ENCODE measurements at places on chromosomes 4 and X. TPM values are rescaled to one million over a fixed set of nuclear protein-coding genes. Genes with fewer than 3 reads are reported as not detected.

H2BW2 gene
- not detected for total RNA-seq

PABPC5 gene
- total RNA-seq = 0.36 TPM

DNA sequence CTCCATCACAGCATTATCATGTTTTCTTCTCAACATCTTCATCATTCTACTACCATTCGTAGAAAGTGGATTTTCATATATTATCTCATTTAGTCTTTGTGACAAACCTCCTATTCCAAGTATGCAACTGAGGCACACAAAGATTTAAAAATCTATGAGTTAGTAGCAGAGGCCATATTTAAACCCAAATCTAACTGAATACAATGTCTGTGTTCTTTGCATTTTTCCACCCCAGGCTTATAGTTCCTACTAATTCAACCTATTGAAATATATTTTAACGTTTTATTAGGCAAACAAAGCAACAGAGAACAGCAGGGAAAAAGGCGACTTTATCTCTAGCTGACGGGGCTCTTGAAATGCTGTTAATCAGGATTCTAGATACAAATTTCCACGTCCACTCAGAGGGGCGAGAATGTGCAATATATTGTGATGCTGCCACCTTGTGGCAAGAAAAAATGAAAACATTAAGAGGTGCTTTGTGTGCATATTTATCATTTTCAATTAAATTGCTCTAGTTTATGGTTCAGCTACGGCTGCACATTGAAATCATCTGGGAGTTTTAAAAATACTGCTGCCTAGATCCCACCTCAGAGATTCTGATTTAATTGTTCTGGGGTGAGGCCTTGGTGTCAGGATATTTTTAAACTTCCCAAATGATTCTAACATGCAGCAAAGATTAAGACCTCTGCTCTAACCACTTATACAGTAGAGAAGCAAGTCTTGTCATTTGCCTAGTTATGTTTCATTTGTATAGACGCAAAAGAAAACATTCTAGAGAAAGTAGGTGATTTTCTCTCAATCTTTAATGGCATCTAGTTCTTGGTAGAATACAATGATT, 315.9 kb downstream of the MAPK10 start:
- no peak overlapping the region for H3K27ac ChIP-seq
- H3K4me1 ChIP-seq = no peaks in the 10 kb centered on the region
- H3K4me3 ChIP-seq = no peak overlapping the region
- H3K27me3 ChIP-seq = no peaks in the 10 kb centered on the region

SFRP2 gene
- total RNA-seq = 2.6 TPM

DNA sequence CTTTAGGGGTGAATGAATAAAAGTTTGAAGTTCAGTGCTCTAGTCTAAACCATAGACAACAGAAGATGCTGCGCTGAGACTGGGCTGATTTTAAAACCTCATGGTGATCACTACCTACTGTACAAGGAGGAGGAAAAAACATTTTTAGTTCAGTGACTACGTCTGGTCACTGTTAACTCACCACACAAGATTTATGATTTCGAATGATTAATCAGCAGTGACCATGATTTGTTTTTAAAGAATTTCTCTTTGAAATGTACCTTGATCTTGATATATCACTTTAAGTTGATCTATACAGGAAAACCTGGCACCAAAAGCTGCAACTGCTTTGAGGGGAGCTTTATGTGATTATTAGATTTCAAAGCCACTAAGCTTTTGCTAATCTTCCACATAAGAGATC, 286.3 kb downstream of the PDGFC start:
- H3K4me3 ChIP-seq = no peak overlapping the region
- H3K4me1 ChIP-seq = peaks cover 8% of the 10 kb centered on the region

SLITRK4 gene
- 12.9 TPM for total RNA-seq

RPL34 gene
- 715 TPM for total RNA-seq

- no peaks in the 10 kb centered on the region for H3K36me3 ChIP-seq
- H3K4me3 ChIP-seq = no peak overlapping the region
- H3K4me1 ChIP-seq = no peaks in the 10 kb centered on the region
- H3K27me3 ChIP-seq = no peaks in the 10 kb centered on the region
- H3K27ac ChIP-seq = no peak overlapping the region
- DNase-seq = no peak
Measured at GRCh38 chrX:134194915-134195314, 42.1 kb upstream of the CCDC160 start.

GRCh38 chr4:155908187-155909139, 5.0 kb downstream of the TDO2 start:
- no peaks in the 10 kb centered on the region for H3K4me1 ChIP-seq
- H3K27me3 ChIP-seq = no peaks in the 10 kb centered on the region
- H3K4me3 ChIP-seq = no peak overlapping the region

ABCG2 gene
- total RNA-seq = 1.8 TPM

TBX22 gene
- not detected for total RNA-seq
